ENCODE measurements at places on chromosomes 1 and 21.

- no peak for DNase-seq
Observed at GRCh38 chr1:2502661-2503553, 23.5 kb downstream of the PANK4 start.

DNA sequence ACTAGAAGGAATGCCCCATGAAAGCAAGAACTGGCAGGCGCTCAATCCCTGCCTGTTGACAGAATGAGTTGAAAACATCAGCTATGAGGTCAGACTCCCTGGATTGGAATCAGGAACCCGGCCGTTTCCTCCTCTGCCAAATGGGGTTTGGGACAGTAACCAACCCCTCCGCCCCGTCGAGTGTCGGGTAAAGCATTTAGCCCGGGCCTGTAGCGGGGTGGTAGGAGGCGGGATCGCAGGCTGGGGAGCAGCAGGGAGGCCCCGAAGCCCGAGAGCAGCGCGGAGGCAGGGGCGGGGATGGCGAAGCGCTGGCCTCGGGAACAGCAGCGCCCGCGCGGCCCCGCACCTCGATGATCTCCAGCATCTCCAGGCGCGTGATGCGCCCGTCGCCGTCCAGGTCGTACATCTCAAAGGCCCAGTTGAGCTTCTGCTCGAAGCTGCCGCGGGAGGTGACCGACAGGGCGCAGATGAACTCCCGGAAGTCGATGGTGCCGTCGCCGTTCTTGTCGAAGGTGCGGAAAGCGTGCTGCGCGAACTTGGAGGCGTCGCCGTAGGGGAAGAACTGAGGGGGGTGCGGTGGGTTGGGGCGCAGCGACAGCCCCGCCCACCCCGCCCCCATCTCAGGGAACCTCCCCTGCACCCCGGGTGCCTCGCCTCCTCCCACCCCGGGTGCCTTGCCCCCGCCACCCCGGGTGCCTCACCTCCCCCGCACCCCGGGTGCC lies 7.5 kb downstream of the HPCAL4 start:
- no peak for DNase-seq

DNA sequence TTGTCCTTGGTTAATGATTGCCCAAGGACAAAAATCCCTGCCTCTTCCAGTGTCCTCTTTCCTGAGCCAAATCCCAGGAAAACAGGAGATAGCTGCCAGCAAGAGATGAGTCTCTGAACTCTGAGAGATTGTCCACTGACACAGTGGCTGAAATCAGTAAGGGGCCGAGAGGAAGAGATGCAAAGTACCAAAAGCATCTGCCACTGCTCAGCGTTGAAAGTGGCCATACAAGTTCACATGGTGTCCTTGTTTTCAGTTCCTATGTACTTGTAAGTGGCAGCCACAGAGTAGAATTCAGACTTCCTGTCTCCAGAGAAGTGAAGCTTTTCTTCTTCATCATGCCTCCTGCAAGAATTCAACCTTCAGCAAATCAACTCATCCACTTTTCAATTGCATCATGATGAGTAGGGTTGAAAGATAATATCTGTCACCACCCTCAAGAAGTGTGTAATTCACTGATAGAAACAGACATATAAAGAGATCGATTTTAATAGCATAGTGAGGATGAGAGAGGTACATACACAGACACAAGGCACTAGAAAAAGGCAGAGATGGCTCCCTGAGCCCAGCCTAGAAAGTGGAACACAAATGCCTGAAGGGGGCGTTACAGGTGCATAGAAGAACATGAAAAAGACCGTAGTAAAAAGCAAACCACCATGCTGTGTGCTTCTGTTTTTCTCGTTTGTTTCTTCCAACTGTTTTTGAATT lies 185.8 kb downstream of the MRPL39 start:
- peak; percentile 14 for DNase-seq

GRCh38 chr1:117370071-117370470 lies 2.8 kb downstream of the MAN1A2 start:
- no peak for DNase-seq

GRCh38 chr21:46168659-46169386 lies 13.4 kb upstream of the FTCD start:
- no peak for DNase-seq

DNA sequence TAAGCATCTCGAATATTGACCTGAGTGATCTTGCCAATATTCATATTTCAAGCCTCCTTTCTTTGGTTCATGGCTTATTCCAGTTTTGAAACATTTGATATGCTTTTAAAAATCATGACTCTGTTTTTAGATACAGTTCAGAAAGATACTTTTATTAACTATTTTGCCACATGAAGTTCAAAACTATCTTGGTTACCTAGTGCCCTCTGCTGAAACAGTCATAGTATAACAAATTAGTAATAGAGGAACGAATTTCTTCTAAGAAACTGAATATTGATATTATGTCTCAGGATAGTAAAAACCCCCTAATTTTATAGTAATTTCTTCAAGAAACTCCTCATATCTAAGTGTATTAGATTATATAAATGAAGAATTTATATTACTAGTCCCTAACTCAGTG lies 52.6 kb upstream of the RC3H1 start:
- DNase-seq = no peak

GRCh38 chr1:171180670-171181069 lies 4.4 kb upstream of the FMO2 start:
- DNase-seq = no peak

- no peak for DNase-seq
Observed at GRCh38 chr1:19754482-19754881, 45.2 kb downstream of the TMCO4 start.

GRCh38 chr1:1093610-1093943 lies 19.5 kb upstream of the RNF223 start:
- no peak for DNase-seq

All from NCI-H1048 (cell line).